ENCODE measurements at places on chromosomes 6 and 20. TPM values are rescaled to one million over a fixed set of nuclear protein-coding genes. Genes with fewer than 3 reads are reported as not detected.

Gene STMND1
- total RNA-seq = not detected

Gene GABRR1
- not detected for total RNA-seq

DNA sequence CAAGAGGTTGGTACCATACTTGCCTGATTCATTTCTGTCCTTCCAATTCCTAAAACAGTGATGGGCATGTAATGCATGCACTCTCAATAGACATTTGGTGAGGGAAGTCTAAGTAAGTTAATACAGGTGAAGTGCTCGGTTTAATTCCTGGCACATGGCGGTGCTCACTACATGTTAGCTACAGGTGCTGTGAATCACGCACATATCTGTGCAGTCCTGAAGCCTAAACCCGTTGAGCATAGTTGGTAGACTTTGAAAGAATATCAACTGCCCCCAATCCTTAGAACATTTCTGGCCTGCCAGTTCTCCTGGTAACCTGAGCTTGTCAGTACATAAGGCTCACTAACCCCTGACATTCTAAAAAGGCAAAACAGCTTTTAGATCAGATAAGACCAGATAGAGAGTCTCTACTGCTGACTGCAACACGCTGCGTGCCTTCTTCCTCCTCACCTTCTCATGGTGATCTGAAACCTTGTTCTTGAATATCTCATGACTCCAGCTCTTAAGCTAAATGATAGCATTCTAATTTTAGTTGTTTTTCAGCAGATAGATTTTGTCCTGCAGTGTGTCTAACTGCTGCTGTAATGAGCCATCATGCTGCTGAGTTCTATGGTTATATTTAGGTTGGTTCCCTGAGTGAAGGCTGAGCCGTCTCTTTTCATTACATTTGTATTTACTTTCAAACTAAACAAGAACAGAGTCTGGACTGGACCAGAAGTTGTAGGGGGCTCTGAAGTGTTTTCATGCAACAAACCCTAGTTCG lies 328.5 kb upstream of the QKI start:
- peaks cover 15% of the 10 kb centered on the region for H3K4me1 ChIP-seq
- H3K27me3 ChIP-seq = no peaks in the 10 kb centered on the region
- no peak overlapping the region for H3K4me3 ChIP-seq
- no peak for DNase-seq

DNA sequence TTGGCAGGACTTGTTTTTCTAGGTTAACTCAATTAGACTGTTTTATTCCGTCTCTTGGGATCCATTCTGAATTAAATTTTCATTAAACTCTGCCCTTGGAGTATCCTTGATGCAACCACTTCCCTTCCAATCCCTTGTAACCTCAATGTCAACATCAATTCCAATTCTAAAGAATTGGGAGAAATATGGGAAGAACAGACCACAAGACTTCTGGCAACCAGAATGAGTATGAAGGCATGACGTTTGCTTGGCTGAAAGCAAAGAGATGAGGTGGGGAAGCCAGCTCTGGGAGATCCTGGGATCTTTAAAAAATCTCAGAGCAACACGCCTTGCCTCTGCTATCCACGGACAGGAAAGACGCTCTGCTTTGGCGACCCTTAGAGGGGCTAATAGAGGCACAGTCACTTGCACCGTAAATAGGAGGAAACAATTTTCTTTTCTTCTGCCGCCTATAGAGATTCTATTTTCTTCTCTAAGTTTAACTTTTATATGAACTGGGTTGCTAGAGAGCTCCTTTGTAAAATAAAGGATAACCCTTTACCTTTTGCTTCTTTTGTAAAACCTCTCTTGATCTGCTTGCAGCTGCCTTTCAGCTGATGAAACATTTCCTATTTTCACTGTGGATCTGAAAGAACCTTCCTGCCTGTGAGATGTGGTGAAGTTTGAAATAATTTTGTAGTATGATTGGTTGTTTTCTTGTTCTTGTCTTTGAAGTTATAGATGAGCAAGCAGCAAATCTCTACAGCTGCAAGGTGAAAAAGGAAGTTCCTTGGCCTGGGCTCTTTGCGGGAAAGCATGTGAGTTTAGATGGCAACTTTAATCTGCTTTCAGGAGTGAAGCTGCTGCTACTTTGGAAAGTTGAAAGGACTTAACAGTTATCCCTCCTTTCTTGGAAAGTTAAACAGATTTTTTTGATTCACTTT lies at the start of gene ASIP:
Gene ASIP (plus strand): TSS at position 731 of the 923 bp plus-strand sequence. CDS start 18,952 bp downstream, outside the sequence.
- H3K27me3 ChIP-seq = peaks cover 56% of the 10 kb centered on the region
- no peak within 1 kb of the TSS for H3K4me3 ChIP-seq
- peaks cover 3% of the 10 kb centered on the region for H3K4me1 ChIP-seq
- DNase-seq = no peak

DNA sequence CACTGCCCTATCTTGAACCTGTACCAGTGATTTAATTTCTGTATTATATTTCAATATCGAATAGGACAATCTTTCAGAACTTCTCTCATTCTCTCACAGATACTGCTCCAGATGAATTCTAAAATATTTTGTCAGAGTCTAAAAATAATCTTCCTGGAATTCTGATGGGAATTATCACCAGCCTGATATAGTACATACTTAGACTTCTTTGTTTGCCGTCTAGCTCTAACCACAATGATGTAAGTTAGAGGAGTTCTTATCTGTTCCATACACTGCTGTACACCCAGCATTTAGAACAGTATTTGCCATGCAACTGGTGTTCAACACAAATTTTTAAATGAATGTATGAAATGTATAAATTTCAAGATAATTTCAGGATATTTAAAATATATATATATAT lies 1.3 kb upstream of the HUS1B start:
- DNase-seq = no peak
- peaks cover 42% of the 10 kb centered on the region for H3K4me1 ChIP-seq
- H3K27me3 ChIP-seq = no peaks in the 10 kb centered on the region
- H3K36me3 ChIP-seq = peaks cover 9% of the 10 kb centered on the region
- H3K4me3 ChIP-seq = no peak overlapping the region
- H3K27ac ChIP-seq = peak overlapping the region; percentile 82

Gene VGLL2
- total RNA-seq = not detected
